ENCODE measurements at places on chromosomes 13 and 19. TPM values are rescaled to one million over a fixed set of nuclear protein-coding genes. Genes with fewer than 3 reads are reported as not detected.

DNA sequence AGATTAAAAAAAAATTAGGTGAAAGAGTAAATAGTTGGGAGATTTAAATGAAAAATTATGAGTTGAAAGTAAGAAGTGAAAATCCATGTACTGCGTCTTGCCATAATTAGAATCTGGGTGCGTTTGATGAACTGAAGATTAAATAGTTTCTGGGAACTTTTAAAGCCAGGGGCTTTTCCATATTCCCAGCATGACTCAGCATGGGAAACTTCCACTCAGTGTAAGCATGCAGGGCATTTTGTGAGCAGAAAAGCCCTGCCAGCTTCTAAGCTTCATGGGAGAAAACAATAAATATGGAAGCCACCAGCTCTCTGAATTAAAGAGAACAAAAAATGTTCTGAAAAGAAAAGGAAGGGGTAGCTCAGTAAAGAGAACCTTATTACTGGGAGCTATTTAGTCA, 62.0 kb upstream of the EDNRB start:
- no peak for DNase-seq

Gene DHDH
- polyA plus RNA-seq: 2.8 TPM

Gene MISP3
- polyA plus RNA-seq: 0.96 TPM

Gene RASL11A
- polyA plus RNA-seq: 3.8 TPM
